ENCODE measurements at places on chromosomes 16 and 17. TPM values are rescaled to one million over a fixed set of nuclear protein-coding genes. Genes with fewer than 3 reads are reported as not detected.

The SSTR5 gene
- total RNA-seq: not detected

The PDE6G gene
- not detected for total RNA-seq

The DNAAF8 gene
- total RNA-seq: 0.94 TPM

The DHX58 gene
- total RNA-seq: 14.7 TPM

The DPEP3 gene
- not detected for total RNA-seq

The HOXB3 gene
- 10.2 TPM for total RNA-seq

The BCL6B gene
- total RNA-seq: under 0.01 TPM

The CCL16 gene
- not detected for total RNA-seq

All from bronchial smooth muscle cell (primary cell).